ENCODE measurements at places on chromosomes 3 and 15. TPM values are rescaled to one million over a fixed set of nuclear protein-coding genes. Genes with fewer than 3 reads are reported as not detected.

The TPRG1 gene
- total RNA-seq, result 31.9 TPM

The KIF15 gene
- total RNA-seq, result 1.1 TPM

The C3orf38 gene
- total RNA-seq, result 23.0 TPM

DNA sequence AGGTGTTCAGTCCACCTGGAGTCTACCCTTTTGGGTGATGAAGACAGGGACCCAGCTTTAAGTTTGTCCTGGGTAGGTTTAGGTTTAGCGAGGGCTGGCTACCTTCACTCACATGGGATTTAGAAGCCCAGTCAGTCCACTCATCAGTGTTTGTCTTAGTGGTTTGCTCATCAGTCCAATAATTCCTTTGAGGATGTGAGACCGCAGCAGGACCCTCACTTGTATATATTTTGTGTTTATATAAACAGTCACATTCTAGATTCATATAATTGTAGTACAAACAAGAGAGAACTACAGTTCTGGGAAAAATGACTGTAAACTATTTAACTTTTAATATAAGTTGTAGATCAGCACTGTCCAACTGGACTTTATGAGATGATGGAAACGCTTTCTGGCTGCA, 18.2 kb downstream of the EFCC1 start:
- DNase-seq, result no peak

GRCh38 chr3:125324341-125324740, 50.8 kb downstream of the ZNF148 start:
- no peak for DNase-seq

- no peak for DNase-seq
Measured at GRCh38 chr15:35427091-35427490, 118.9 kb downstream of the DPH6 start.

DNA sequence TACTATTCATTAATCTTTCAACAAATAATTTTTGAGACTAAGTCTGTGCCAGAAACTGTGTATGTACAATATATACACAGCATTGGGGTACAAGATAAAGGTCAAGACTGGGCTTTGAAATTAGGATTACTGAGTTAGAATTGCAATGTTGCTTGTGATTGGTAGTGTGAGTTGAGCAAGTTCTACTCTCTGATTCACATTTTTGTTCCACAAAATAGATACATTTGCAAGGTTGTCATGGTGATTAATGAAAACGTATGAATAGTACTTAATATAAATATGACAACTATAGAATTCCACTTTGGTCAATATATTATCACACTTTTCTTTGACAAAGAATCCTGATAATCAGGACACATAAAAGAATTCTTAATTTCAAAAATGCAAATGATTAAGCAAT, 314.6 kb downstream of the GBE1 start:
- DNase-seq, result no peak

DNA sequence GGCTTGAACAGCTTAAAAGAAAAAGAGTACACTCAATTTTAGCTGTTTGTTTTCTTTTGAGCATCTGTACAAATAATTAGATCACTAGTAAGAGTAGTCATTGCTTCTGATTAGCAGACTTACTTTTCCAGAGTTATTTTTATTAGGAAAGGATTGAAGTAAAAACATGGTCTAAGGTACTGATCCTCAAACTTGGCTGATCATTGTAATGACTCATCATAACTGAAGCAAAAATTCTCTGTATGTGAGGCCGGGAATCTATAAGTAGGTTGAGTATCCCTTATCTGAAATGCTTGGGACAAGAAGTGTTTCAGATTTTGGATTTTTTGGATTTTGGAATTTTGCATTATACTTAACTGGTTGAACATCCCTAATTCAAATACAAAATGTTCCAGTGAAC, 12.4 kb downstream of the NMD3 start:
- DNase-seq, result no peak

- DNase-seq, result no peak
Measured at GRCh38 chr3:43998370-43998835, 243.3 kb upstream of the TOPAZ1 start.

DNA sequence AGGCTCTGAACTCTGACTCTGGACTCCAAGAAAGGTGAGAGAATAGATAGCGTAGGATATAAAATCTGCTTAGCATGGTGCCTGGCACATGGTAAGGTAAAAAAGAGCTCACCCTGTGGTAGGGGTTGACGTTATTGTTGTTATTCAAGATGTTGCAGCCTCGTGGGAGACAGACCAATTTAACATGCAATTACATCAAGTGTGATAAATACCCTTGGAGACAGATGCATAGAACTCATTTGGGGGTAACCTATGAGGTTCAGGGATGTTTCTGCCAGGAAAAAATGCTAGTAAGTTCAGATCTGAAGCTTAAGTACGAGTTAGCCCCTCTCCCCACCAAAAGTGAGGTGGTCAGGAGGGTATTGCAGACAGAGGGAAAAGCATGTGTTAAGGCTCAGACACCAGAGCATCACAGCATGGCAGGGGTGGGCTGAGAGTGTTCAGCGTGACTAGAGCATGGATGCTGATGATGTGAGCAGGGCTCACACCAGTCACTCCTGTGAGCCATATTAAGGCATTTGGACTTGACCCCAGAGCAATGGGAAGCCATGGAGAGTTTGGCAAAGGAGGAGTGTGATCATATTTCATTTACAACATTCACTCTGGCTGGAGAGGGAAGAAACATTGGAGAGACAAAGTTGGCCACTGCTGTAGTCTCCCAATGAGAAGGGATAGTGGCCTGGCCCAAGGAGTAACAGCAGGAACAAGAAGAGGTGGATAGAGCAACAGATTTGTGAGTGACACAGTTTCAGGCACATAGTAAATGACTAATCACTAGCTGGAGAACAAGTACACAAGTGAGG, 181.0 kb downstream of the UACA start:
- no peak for DNase-seq

GRCh38 chr3:84991422-84991900, 32.7 kb downstream of the CADM2 start:
- DNase-seq, result no peak

- DNase-seq, result no peak
Measured at GRCh38 chr3:139732729-139733128, 55.0 kb upstream of the NMNAT3 start.
